Activated CD8-positive, alpha-beta memory T cell treated with anti-CD3 and anti-CD28 coated beads for 1 hour (primary cell): ENCODE measurements at places on chromosomes 5 and 9.

GRCh38 chr5:150497274-150497988 lies 10.5 kb upstream of the NDST1 start:
- DNase-seq: no peak

DNA sequence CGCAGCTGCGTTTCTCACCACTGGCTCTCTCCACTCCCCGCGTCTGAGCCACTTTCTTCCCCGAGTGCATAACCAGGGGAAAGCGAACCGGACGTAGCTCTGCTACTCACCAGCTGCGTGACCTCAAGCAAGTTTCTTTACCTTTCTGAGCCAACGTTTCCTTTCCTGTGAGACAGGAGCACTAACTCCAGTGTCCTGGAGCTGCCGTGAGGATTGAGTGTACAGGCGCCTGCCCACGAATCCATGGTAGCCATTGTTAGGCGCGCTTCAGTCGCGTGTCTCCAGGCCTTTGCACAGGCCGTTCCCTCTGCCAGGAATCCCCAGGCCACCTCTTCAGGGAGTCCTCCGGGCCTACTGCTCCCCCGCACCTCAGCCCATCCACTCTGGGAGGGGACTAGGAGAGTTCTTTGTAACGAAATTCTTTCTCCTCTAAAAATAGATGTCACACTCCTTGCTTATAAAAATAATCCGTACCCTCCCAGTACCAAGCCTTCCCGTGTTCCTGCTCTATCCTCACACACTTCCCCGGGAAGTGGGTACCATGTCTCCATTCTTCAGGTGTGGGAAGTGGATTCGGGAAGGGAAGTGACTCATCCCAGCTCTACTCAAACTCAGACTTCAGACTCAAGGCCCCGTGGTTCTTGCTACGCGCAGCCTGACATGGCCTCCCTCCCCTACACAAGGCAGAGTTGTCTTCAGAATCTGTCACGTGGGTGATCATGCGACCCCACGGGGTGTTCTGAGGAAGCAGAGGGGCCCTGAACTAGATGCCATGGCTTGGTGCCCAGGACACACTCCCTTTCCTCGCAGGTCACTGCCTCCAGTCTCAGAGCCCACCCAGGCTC lies 16.1 kb upstream of the CRB2 start:
- DNase-seq: no peak

GRCh38 chr9:122374885-122375420 lies 4.1 kb downstream of the PTGS1 start:
- DNase-seq: no peak

GRCh38 chr5:14143841-14144585 lies 871 bp downstream of the TRIO start:
- DNase-seq: peak; percentile 14

DNA sequence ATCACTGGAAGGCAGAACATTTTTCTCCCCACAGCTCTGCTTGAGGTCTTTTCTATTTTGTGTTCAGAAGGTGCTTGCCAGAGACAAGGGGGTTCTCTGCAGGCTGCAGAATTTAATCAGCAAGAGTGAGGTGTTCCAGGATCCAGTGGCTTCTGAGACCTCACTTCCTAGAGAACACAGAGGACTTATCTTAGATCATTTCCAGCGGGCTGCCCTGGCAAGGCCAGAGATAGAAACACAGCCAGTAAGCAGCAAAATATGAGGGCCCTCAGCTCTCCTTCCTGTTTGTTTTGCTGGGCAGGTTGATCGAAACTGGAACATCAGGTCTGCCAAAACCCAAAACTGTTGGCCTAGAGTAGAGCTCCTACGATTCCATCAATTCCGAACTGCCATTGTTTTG lies 187.3 kb downstream of the DIRAS2 start:
- no peak for DNase-seq

GRCh38 chr5:87074072-87074471 lies 193.6 kb upstream of the RASA1 start:
- DNase-seq: no peak

DNA sequence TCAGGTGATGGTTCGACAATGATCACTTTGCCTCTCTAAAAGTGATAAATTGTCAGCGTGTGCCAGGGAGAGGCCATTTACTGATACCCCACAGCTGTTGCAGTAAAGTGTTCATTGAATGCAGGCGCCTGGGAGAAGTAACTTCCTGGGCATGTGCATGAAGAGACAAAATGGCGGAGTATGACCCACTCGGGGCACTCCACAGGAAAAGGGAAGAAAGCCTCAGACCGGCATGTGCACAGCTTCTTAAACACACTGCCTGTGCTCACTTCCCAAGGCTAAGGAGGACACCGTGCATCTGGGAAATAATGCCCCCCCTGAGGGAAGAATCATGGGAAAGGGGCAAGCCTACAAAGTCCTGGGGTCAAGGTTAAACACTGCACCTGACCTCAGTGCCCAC lies 329.5 kb downstream of the ICE1 start:
- no peak for DNase-seq

GRCh38 chr5:171871711-171872110 lies 86.1 kb downstream of the SMIM23 start:
- no peak for DNase-seq

- DNase-seq: no peak
These were observed 282.6 kb downstream of the BRINP1 start for GRCh38 chr9:119086590-119086989.

DNA sequence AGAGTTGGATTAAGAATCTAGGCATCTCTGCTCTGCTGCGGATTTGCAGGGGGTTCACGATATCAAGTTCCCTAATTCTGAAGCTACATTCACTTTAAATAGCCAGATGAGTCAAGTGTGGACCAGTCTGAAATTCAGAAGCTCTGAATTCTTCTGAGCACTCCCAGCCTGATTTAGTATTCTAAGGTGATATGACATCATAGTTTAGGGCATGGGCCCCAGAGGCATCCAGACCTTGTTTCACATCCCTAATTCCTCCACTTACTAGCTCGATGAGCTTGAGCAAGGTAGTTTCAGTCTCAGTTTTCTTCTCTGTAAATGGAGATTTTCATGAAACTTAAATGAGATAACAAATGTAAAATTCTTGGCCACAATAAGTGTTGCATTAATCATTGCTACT lies 65.2 kb downstream of the TMEM167A start:
- no peak for DNase-seq

GRCh38 chr5:23389291-23390101 lies 117.9 kb upstream of the PRDM9 start:
- DNase-seq: no peak

- DNase-seq: no peak
These were observed 10.3 kb downstream of the FAT2 start for GRCh38 chr5:151580858-151581257.

DNA sequence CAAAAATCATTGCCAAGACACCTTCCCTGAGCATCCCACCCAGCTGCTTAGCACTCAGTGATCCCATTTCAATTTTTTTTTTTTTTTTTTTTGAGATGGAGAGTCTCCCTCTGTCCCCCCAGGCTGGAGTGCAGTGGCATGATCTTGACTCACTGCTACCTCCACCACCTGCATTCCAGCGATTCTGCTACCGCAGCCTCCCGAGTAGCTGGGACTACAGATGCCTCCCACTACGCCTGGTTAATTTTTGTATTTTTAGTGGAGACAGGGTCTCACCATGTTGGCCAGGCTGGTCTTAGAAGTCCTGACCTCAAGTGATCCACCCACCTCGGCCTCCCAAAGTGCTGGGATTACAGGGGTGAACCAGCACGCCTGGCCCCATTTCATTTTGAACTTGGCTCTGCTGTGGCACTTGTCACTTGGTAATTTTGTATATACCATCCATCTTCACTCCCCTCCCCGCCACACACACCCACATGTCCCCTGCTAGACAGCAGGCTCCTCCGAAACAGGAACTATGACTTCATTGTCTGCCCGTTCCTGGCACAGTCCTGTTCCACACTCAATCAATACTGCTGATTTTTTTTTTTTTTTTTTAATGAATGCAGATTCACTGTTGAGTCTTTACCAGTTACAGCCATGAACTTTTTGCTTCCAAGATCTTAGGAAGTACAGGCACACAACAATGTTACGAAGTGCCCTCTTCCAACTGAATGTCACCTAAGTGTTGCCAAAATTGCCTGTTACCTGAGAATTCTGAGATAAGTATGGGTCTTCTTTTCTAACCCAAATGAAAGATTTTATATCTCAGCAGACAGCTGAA lies 17.3 kb upstream of the ZBTB34 start:
- DNase-seq: no peak

DNA sequence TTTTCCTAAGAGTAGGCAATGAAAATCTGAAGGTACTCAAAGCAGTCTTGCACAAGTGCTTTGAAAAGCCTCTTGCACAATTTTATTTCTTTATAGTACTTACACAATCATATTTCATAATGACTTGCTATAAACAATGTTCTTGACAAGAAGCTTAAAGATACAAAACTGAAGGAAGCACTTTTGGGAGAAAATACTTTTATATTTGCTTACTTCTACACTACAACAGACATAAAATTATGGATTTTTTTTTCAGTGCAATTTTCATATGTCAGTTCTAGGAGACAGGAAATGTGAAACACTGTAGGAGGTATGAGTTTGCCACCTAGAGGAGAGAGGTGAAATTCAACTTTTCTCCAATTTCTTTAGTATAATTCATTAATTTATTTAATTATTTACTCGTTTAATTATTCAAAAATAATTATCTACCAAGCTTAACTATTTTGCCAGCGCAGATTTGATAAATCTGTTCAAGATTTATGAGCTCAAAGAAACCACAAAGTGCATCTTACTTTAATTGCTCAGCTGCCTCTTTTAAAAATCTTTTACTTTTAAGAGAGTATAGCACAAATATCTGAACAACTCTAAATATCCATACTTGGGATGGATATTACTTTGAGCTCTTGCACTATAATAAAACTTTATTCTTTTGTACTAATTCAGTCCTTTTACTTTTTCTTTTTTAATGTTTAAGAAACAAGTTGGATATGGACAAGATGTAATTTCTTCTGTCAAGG lies 29.0 kb upstream of the CDKN2B start:
- no peak for DNase-seq

DNA sequence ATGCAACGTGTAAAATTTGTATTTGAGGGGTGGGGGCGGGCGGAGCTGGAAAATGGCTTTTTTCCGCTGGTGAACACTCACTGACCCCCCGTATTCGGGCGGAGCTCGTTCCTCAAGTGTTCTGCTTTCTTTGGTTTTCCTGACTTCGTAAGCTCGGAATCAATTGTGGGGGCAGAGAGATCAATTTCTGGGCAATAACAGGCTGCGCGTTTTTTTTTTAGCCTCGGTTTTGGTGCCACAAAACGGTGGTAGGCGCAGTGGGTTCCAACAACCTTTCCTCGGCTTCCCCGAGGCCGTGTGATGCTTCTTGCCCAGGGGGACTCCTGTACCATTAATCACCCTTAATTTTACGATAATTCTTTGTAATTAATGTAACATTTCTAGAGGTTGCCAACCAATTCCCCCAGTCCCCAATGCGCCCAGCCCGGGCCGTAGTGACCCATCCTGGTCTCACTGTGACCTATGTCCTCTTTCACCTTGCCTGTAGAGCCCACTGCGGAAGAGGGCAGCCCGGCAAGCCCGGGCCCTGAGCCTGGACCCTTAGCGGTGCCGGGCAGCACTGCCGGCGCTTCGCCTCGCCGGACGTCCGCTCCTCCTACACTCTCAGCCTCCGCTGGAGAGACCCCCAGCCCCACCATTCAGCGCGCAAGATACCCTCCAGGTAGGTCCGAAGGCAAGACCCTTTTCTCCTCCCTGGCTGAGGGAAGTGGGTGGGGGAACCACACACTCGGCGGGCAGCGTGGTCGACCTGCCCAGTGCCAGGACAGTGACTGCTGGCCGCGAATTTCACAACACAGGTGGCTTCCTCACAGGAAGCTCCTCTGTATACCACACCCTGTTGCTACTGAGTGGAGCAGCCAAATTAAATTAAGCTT lies 3.7 kb downstream of the NR4A3 start:
- DNase-seq: no peak

DNA sequence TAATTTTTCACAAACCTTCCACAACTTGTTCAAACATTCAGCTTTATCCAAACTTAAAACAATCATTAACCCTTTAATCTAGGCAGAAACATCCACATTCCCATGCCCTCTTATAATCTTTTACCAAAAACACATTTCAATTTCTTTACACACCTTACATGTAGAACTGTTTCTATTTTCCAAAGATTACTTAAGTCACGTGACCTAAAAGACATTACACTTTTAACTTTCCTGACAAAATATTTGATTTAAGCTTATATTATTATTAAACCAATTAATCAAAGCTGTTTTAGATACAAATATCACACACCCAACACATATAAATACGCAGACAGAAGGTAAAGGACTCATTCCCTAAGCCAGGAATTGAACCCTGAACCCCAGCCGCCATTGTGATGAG lies 21.0 kb upstream of the MRPS30 start:
- DNase-seq: no peak

DNA sequence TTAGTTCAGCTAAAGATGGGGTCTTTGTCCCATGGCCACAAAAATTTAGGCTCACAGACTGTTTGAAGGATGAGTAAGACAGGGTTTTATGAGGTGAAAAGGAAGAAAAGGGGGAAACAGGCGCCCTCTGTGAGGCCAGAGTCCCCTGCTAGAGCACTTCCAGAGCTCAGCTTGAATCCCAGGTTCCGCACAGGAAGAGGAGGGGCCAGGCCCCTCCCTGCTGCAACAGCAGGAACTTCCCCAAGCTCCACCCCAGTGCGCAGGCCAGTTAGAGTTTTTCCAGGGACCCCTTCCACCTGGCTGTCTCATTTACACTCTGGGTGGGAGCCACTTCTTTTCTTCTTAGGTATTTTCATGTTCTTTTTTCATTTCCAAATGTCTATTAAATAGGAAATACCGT lies 480.8 kb downstream of the PSAT1 start:
- DNase-seq: no peak

DNA sequence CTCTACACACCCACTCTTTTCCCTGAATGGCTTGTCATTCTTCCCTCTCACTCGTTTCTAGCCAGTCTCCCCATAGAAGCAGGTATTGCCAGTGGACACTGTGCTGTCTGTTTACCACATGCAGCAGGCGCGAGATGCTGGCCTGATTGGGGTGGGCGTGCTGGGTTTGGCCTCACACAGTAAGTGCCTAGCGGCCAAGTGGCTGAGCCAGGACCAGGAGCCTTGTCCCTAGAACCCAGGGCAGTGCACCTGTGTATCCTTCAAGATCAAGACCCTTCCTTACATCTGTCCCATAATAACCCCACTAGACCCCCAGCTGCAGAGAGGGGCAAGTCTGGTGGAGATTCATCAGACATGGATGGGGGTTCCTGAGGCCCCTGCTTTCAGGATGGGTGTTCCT lies 112.8 kb upstream of the IRX4 start:
- DNase-seq: no peak

- no peak for DNase-seq
These were observed 19.9 kb downstream of the TPPP start for GRCh38 chr5:673161-673830.
